ENCODE measurements at places on chromosomes 5 and 9.

- DNase-seq, result no peak
Measured at GRCh38 chr5:116305899-116306298, 221.1 kb downstream of the COMMD10 start.

DNA sequence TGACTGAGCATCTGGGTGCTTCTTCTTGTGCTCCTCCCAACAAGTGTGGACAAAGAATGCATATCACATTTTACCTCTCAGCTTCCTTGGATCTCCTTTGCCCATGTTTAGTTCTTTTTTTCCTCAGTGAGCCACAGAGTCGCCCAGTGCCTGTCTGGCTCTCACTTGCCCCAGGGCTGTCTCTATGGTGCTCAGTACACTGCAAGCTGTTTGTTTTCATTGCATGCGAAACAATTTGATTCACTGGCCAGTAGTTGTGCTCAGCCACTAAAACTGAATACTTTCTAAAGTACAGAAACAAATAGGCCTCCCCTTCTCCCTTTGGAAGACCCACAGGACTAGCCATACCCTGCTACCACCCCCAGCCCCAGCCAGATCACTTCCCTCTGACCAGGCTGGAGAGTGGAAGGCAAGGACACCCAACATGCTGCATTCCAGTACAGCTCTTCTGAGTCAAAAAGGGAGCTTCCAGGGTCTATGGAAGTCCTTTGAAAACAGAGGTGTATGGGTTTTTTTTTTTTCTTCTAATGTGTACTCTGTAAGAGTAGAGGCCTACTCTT is 3.8 kb downstream of the LHFPL2 start:
- DNase-seq, result no peak

DNA sequence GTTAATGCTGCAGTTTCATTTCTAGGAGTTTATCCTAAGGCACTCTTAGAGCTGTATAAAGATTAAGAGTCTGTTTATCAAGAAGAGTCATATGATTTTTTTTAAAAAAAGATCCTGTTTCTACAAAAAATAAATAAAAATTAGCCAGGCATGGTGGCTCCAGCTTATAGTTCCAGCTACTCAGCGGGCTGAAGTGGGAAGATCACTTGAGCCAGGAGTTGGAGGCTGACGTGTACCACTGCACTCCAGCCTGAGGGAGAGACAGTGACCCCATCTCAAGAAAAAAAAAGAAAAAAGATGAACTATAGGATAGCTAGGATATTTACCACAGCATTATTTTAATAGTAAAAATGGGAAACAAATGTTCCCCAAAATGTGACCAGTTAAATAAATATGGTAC is 3.3 kb upstream of the UBE2D2 start:
- no peak for DNase-seq

DNA sequence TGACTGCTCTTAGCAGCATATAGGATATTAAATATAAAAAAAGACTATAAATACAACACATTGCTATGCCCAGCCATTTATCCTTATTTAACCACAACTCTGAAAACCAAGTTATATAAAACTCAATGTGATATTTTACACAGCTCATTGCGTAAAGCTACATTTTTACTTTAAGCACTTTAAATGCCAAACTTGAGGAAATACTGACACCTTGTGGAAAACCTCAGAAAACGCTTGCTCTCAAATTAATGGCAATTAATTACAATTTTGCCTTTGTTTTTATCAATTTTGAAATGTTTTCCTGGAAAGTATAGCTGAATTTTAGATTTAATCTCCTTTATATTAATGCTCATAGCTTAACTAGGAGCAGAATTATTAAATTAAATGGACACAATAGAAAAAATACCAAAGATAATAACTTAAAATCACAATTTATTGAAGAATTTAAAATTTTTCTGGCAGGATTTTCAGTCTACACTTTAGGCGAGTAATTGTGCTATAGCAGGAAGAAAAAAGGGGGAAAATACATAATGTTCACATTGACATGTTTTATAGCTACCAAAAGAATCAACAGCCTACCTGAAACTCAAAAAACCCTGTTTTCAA is 25.2 kb upstream of the PLAC8L1 start:
- DNase-seq, result no peak

DNA sequence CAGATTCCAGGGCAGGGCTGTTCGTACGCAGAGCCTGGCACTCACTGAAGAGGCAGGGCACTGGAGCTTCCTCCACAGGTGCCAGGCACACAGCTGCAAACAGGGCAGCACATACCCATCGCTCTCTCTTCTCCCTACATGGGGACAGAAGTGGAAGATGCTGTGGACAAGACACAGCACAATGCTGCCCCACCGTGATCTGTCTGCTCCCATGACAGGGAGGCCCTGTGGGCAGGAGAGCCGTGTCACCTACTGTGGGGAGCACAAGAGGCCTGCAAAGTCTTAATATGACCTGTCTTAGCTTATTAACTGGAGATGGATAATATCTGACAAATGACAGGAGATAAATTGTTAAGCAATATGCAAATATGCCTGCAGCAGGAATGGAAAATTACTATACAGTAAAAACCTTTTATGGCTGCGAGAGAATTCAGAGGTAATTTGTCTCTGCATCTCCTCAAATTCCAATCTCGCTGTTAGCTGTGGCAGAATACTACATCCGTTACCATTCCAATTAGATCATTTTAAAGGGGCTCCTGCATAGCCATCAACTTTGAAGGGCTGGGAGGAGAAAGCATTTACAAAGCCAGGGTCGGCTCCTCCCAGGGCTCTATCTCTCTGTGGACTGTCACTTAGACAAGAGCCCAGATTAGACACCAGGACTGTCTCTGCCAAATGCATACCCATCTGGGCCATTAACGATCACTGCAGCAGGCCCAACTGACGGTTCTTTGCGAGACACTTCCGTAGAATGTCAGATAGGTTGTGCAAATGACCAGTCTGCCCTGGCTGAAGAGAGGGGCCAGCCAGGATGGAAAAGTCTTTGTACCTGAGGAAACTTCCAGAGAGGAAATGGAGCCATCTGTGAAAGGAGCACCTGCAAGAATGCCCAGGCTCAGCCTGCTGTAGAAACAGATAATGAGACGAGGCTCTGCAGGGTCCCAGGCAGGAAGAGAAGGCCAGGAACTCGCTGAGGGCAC is 90.7 kb upstream of the FSTL4 start:
- no peak for DNase-seq

DNA sequence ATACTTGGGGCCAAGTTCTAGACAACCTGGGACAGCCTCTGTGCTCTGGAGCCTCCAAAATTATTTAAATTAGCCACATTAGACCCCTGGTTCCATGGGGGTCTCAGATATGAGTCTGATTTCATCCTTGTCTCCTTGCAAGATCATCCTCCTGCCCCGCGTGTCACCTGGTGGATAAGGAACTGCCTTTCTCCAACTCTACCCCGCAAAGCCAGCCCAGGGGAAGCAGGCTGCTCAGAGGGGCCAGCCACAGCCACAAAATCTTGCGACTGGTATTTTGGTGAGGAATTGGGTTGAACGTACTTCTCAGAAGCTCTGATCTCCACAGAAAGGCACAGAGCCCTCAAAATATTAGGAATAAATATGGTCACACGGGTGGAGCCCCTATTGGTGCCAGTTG is 101.2 kb downstream of the AK8 start:
- no peak for DNase-seq

DNA sequence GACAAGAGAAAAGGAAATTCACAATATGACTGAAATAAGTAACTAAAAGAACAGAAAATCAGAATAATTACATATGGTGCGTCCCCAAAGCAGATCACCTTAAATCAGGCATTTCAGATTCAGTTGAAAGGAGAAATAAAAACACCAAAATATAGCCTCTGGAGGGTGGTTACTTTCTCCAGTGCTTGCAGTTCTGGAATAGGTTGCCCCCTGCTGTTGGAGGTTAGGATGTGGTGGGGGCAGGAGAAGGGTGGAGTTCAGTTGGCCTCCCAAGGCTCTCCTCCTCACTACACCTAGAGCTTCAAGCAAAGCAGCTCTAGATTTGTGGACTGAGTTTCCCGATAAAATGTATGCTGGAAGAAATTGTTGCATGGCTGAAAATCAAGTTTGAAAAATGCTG is 338.2 kb upstream of the TLE4 start:
- no peak for DNase-seq
